Heart right ventricle (tissue), 16 donors: ENCODE measurements at places on chromosomes 12 and 14. TPM values are rescaled to one million over a fixed set of nuclear protein-coding genes. Genes with fewer than 3 reads are reported as not detected.

TMEM132D gene
- not detected for total RNA-seq

TAPBPL gene
- 18.1 TPM for total RNA-seq

NANOG gene
- not detected for total RNA-seq

SLC25A47 gene
- not detected for total RNA-seq

ADAM20 gene
- total RNA-seq, result 0.35 TPM

DNA sequence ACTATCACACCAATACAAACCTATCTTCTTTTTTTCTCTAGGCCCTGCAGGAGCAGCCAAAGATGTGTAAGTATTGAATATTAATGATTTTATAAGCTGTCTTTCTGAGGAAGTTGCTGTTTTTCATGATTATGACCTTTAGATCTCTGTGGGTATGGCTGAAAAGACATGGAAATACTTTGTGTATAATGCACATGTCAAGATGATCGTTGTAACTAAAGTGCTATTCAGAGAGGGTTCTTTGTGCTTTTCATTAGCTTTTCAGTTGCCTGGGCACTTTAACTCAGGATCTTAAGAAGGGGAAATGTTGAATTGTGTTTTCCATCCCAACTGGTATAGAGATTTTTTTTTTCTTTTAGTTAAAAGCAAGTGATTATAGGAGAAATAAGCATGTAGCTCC lies 18.1 kb downstream of the C12orf75 start:
- no peak for DNase-seq
- no peaks in the 10 kb centered on the region for H3K36me3 ChIP-seq
- peaks cover 15% of the 10 kb centered on the region for H3K4me1 ChIP-seq
- no peaks in the 10 kb centered on the region for H3K27me3 ChIP-seq

- H3K27ac ChIP-seq, result no peak overlapping the region
- H3K36me3 ChIP-seq, result no peaks in the 10 kb centered on the region
- H3K4me3 ChIP-seq, result no peak overlapping the region
- H3K4me1 ChIP-seq, result no peaks in the 10 kb centered on the region
- DNase-seq, result no peak
- H3K27me3 ChIP-seq, result no peaks in the 10 kb centered on the region
These were observed 645.2 kb downstream of the MED13L start for GRCh38 chr12:115632308-115632707.

- H3K27ac ChIP-seq, result peak overlapping the region; percentile 73
- no peaks in the 10 kb centered on the region for H3K27me3 ChIP-seq
- no peak overlapping the region for H3K4me3 ChIP-seq
- H3K4me1 ChIP-seq, result peaks cover 17% of the 10 kb centered on the region
These were observed 88.6 kb downstream of the EPS8 start for GRCh38 chr12:15700595-15700994.

- DNase-seq, result no peak
- H3K27me3 ChIP-seq, result peaks cover 100% of the 10 kb centered on the region
- peak overlapping the region; percentile 8 for H3K4me3 ChIP-seq
- H3K4me1 ChIP-seq, result peaks cover 18% of the 10 kb centered on the region
- no peak overlapping the region for H3K27ac ChIP-seq
These were observed 11.6 kb downstream of the OTX2 start for GRCh38 chr14:56798447-56799342.

DNA sequence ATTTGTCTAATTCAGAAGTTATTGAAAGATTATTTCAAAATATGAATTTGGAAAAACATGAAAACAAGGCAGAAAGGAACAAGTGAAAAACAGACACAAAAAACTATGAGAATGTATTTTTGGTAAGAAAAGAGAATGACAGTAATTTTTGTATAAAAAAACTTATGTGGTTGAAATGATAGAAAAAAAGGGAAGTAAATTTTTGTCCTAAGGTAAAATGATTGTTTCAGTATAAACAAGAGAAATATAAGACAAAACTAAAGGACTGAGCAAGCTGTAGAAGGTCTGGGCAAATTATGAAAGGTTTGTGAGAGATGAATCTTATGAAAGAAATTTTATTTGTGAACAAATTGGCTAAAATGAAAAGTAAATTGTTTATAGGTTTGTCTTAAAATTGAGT lies 44.6 kb downstream of the CEP83 start:
- H3K27me3 ChIP-seq, result no peaks in the 10 kb centered on the region
- no peak overlapping the region for H3K4me3 ChIP-seq
- no peaks in the 10 kb centered on the region for H3K4me1 ChIP-seq

DNA sequence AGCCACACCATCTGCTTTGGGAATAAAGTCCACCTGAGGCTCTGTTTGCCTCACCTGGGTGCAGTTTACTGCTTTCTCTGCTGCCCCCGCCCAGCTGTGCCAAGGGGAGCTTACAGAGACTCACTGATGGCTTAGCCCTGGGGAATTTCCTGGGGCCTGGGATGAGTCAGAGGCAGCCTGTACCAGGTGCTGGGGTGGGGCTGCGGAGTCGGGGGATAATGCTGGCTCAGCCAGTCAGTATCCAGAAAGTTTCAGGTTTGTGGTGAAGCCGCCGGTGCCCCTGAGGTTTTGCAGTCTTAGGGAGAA lies 22.3 kb downstream of the PLEKHG3 start:
- no peaks in the 10 kb centered on the region for H3K27me3 ChIP-seq
- no peak overlapping the region for H3K4me3 ChIP-seq
- peaks cover 26% of the 10 kb centered on the region for H3K36me3 ChIP-seq
- DNase-seq, result no peak

DNA sequence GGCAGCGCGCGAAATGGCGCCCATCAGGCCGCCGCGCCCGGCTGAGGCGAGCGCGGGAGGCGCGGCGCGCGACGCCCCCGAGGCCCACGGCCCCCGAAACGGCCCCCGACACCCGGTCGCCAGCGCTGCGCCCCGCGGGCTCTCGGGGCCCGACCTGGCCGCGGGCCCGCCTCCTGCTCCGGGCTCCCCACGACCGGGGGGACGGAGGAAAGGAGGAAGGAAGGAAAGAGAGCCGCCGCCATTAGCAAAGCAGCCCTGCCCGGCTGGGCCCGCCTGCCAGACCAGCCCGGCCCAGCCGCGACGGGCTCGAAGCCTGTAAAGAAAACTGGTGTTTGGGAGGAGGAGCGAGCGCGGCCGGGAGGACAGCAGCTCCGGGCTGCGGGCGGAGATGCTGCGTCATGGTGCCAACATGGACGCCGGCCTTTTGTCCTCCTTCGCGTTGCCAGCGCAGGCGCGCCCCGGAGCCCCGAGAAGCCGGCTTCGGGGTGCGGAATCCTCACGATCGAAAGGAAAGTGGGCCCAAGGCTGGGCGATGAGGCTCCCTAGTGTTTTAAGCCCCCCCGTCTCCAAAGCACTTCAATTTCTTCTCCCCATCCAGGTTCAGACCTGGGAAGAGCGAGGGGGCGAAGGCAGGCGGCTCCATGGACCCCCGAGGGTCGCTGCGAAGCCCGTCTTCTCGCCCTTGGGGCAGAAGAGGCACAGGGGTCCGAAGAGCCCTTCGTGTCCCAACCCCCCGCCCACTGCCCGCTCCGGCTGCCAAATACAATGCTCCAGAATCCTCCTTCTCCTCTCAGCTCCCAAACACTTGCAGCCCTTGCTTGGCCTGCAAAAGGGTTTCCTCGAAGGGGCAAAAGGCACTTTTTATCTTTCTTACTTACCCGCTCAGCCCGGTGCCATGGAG lies 2.9 kb upstream of the SETD1B start:
- DNase-seq, result peak; percentile 83
- peak overlapping the region; percentile 98 for H3K27ac ChIP-seq
- peak overlapping the region; percentile 65 for H3K4me3 ChIP-seq
- no peaks in the 10 kb centered on the region for H3K36me3 ChIP-seq
- H3K4me1 ChIP-seq, result peaks cover 29% of the 10 kb centered on the region
- H3K27me3 ChIP-seq, result no peaks in the 10 kb centered on the region

- H3K4me1 ChIP-seq, result peaks cover 4% of the 10 kb centered on the region
- H3K27ac ChIP-seq, result no peak overlapping the region
- peak; percentile 68 for DNase-seq
- H3K27me3 ChIP-seq, result no peaks in the 10 kb centered on the region
- peaks cover 93% of the 10 kb centered on the region for H3K36me3 ChIP-seq
These were observed 27.5 kb downstream of the AMN start for GRCh38 chr14:102949801-102950451.

DNA sequence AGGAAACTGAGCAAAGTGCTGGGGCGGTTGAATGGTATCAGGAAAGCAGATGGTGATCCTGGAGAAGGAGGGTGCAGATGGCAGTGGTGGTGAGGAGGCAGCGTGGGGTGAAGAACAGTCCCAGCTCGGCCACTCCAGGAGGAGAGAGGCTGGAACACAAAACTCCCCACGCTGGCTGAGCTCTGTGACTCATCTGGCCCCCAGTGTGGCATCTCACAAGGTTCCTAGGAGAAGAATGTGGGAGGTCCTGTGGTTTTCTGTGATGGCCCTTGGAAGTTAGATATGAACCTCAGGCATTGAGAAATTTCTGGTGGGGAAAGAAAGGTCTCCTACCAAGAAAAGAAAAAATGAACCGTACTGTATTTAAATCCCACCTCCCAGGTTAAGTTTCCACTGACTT lies 8.0 kb upstream of the NRXN3 start:
- no peak overlapping the region for H3K27ac ChIP-seq
- no peak overlapping the region for H3K4me3 ChIP-seq
- H3K4me1 ChIP-seq, result no peaks in the 10 kb centered on the region

GRCh38 chr12:121112496-121112895 lies 20.2 kb upstream of the P2RX7 start:
- no peaks in the 10 kb centered on the region for H3K27me3 ChIP-seq
- H3K4me3 ChIP-seq, result no peak overlapping the region
- DNase-seq, result no peak
- no peaks in the 10 kb centered on the region for H3K4me1 ChIP-seq
- H3K36me3 ChIP-seq, result no peaks in the 10 kb centered on the region
